Bladder microvascular endothelial cell (primary cell): ENCODE measurements at places on chromosomes 3 and 15. TPM values are rescaled to one million over a fixed set of nuclear protein-coding genes. Genes with fewer than 3 reads are reported as not detected.

The COMMD2 gene
- total RNA-seq, result 24.7 and 25.3 TPM in 2 replicates

The TMEM62 gene
- total RNA-seq, result 12.5 and 20.2 TPM in 2 replicates

The CAND2 gene
- total RNA-seq, result 2.1 and 2.8 TPM in 2 replicates

The CLDN11 gene
- 200 and 216 TPM in 2 replicates for total RNA-seq

The PIGX gene
- total RNA-seq, result 9.6 and 24.4 TPM in 2 replicates

The HYKK gene
- total RNA-seq, result 0.49 and 1.3 TPM in 2 replicates
